ENCODE measurements at places on chromosomes 16 and 17.

GRCh38 chr17:72950242-72950931 is 142.1 kb downstream of the SLC39A11 start:
- no peak for DNase-seq

GRCh38 chr17:32876417-32877163 is at the start of gene MYO1D:
MYO1D (minus strand) TSS chr17:32877124; CDS start chr17:32876872, 252 bp downstream.
- peak; percentile 2 for DNase-seq

GRCh38 chr17:335691-336090 is 16.9 kb downstream of the RPH3AL start:
- DNase-seq: no peak

- no peak for DNase-seq
These were observed 81.9 kb upstream of the HNF1B start for GRCh38 chr17:37826497-37827430.

DNA sequence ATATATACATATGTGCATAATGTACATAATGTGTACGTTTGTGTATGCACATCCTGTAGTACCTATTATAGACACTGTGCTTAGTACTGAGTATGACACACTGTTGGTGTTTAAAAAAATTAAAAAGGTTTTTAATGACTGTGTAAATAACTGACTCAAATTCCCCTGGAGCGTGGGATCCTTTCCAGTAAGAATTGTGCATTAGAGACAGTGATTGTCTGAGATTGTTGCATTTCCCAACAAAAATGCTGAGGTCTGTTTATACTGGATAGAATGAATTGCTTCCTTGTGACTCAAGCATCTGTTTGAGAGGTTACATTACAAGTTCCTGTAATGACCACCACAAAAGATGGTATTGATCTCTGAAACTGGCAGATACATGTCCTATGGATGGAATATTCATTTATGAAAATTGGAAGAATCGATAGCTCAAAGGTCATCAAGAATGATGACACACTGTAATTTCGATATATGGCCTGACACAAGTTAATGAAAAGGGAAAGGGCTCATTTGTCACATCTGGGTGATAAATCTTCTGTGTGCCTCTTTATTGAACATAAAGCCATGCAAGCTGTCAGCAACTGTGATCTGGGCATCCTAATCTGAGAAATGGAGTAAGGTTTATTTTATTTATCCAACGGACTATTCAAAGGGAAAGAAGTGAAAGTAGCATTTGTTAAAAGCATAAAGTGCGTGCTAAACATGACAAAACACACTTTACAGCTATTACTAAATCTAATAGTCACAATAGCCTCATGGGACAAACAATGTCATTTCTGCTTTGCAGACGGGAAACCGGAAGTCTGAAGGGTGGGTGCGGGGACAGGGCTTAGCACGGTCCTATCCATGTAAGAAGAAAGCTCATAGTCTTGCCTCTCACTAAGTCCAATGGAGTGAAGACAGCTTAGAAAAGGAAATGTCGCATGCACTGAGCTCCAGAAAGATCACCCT is 228.8 kb downstream of the CDH11 start:
- no peak for DNase-seq

DNA sequence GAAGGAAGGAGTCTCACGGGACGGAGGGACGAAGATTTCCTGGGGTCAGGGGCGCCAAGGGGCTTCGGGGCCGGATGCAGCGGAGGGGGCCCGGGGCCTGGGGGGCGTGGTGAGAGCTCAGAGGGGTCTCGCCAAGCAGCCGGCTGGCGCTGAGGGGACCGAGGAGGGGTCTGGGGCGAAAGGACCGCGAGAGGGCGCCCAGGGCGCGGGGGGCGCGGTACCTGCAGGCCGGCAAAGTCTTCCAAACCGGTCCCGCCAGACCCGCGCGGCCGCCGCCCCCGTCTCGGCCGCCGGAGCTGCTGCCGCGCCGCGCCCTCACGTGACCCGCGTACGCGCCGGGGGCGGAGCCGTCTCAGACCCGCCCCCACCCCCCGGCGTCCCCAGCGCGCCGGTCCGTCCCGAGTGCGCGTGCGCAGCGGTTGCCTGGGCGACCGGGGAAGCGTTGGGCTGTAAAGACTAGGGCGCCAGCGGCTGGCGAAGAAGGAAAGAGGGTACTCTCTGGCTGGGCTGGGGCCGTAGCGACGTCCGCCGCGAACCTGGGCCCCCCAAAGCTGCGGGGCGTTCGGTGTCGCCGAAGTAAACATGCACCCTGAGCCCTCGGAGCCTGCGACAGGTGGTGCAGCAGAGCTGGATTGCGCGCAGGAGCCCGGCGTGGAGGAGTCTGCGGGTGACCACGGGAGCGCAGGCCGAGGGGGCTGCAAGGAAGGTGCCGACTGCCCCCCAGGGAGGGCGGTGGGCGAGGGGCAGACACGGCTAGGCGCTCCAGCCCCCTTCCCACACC is at the start of the genes DNAAF1 and HSDL1:
TSS of gene DNAAF1 (plus strand) at position 450 of the 781 bp plus-strand sequence. CDS start at position 583, 133 bp downstream.
TSS of gene HSDL1 (minus strand) at position 319 of the 781 bp plus-strand sequence. CDS start 13,856 bp downstream, outside the sequence.
- DNase-seq: peak; percentile 84

GRCh38 chr16:85275533-85276249 is 163.4 kb upstream of the CIBAR2 start:
- DNase-seq: peak; percentile 23
